ENCODE measurements at places on chromosomes 1 and 21. TPM values are rescaled to one million over a fixed set of nuclear protein-coding genes. Genes with fewer than 3 reads are reported as not detected.

Gene KPNA6
- total RNA-seq = 65.5 TPM

Gene CASQ2
- 0.54 TPM for total RNA-seq

Gene JTB
- total RNA-seq = 161 TPM

Gene CYP2J2
- total RNA-seq = 2.4 TPM

Gene CCDC18
- 5.2 TPM for total RNA-seq

Gene GJA5
- total RNA-seq = 203 TPM

Gene LAX1
- total RNA-seq = under 0.01 TPM

Gene ZNF326
- 12.2 TPM for total RNA-seq

Gene SERTAD4
- total RNA-seq = 4.7 TPM

Gene TESK2
- 10.8 TPM for total RNA-seq

Gene SPRR5
- total RNA-seq = not detected

Gene KCNJ9
- total RNA-seq = not detected

Gene RABIF
- total RNA-seq = 6.2 TPM

Gene OLIG2
- total RNA-seq = not detected

Gene LENEP
- 3.9 TPM for total RNA-seq

Gene PER3
- 11.8 TPM for total RNA-seq

Gene TIMM17A
- total RNA-seq = 44.6 TPM

Gene SH3D21
- 46.3 TPM for total RNA-seq

Gene SMAP2
- 6.7 TPM for total RNA-seq

Gene BTBD8
- 3.3 TPM for total RNA-seq

Gene LCE1F
- total RNA-seq = not detected

Gene AADACL3
- total RNA-seq = not detected

Gene SELE
- not detected for total RNA-seq

Gene USH2A
- under 0.01 TPM for total RNA-seq

Gene KIAA1614
- total RNA-seq = 22.4 TPM

Gene DFFA
- 44.5 TPM for total RNA-seq

Data from placental epithelial cell (primary cell).